ENCODE measurements at places on chromosomes 5 and 9.

- no peak for DNase-seq
Measured at GRCh38 chr9:76415731-76416130, 21.5 kb upstream of the RFK start.

- DNase-seq = no peak
Measured at GRCh38 chr9:120612218-120612617, 32.3 kb upstream of the CDK5RAP2 start.

GRCh38 chr9:84708400-84708799 is 38.9 kb downstream of the NTRK2 start:
- no peak for DNase-seq

- no peak for DNase-seq
Measured at GRCh38 chr5:133605323-133605722, 7.0 kb downstream of the FSTL4 start.

- DNase-seq = no peak
Measured at GRCh38 chr9:86867804-86868313, 79.4 kb downstream of the GAS1 start.

DNA sequence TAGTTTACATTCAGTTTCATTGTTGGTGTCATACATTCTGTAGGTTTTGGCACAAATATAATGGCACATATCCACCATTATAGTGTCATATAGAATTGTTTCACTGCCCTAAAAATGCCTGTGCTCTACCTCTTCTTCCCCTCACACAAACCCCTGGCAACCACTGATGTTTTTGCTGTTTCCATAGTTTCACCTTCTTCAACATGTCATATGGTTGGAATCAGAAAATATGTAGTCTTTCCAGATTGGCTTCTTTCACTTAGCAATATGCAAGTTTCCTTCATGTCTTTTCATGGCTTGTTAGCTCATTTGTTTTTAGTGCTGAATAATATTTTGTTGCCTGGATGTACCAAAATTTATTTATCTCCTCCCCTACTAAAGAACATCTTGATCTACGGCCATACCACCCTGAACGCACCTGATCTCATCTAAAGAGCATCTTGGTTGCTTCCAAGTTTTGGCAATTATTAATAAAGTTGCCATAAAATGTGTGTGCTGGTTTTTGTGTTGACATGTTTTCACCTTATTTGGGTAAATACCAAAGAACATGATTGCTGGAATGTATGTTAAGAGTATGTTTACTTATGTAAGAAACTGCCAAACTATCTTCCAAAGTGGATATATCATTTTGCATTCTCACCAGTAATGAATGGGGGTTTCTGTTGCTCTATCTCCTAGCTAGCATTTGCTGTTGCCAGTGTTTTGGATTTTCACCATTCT is 17.0 kb upstream of the CDK20 start:
- DNase-seq = no peak

DNA sequence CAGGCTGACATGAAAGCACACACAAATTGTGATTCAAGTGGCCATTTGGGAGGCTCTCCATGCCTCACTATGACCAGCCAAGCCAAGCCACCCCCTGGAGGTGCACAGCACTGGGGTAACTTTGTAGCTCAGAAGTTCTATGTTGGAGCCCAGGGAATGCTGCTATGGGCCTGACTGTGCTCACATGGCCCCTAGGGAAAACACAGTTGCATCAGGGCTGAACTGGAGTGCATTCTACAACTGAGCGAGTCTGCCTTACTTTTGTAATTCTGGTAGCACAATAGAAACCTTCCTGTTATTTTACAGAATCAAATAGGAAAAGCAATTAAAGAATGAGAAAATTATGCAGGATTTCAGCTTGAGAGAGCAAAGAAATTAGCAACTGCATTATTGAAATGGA is 455.5 kb upstream of the TRPC7 start:
- DNase-seq = no peak

- DNase-seq = no peak
Measured at GRCh38 chr5:65356274-65356673, 125.4 kb downstream of the ADAMTS6 start.

GRCh38 chr9:109449036-109449798 is 48.9 kb downstream of the PTPN3 start:
- DNase-seq = no peak

- DNase-seq = no peak
Measured at GRCh38 chr9:9412241-9412640, 1200.6 kb downstream of the PTPRD start.

DNA sequence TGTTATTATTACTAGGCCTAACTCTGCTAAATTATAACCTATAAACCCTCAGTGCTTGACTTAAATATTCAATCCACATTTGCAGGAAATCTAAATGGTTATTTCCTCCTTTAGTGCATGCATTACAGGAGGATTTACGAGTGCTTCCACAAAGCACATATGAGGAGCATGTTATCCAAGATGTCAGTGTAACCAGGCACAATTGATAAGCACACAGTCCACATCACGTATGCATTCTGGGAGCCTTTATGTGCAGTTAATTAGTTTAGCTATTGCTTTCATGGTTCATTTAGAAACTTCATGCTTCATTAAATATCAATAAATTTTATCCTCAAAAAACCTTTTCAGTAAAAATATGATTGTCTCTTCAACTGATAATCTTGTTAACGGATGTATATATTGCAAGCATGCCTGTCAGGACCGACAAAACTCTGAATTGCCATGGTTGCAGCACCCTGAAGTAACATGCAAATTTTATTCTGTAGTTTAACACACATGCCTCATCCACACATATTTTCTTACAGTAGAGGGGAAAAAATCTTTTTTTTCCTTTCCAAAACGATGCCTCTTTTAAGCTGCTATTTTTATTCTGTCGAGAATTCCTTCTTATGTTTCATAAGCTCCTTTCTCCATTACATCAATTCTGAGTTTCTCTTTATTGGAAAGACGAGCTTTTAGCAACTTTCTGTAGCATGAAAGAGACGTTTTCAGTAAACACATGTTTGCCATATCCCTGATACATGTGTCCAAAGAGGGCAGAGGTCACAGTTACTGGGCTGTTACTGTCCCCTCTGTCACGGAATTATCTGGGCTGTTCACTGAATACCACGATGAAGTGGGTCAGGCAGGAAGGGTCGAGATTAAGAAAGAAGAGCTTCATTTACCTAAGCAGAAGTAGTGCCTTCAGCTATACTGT is 142.0 kb downstream of the GLIS3 start:
- DNase-seq = no peak

- DNase-seq = no peak
Measured at GRCh38 chr5:144522698-144523097, 352.0 kb downstream of the KCTD16 start.

DNA sequence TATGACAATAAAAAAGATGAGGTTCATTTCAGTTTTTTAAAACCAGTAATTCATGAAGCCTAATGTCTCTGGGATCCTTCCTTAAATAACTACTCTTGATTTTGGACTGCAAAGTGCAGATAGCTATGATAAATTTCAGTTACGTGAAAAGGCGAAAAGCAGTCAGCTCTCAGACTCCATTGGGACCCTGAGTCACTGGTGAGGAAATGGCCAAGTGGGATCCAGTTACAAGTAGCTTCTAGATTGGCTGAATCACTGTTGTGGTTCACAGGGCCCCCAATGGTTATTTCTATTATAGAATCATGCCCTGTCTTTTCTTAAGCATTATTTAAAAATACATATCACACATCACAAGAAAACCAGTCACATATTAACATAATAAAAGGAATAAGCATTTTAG is 31.1 kb upstream of the PPP3R2 start:
- DNase-seq = no peak

DNA sequence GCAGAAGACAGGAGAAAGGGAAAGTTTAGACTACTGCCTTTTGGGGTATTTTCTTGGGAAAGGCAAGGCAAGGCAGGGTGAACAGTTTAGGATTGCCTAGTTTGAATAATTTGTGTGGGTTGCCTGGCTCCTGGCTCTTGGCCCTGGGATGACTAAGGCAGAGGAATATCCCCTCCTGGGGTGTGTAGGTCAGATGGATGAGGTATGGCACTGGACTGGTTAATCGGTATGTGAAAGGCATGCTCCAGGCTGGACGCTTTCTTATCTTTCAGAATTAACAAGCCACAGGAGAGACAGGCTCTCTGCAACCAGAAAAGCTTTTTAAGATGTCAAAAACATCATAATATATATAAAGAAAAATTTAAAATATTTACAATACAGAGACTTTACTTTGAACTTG is 58.6 kb downstream of the STARD4 start:
- DNase-seq = peak; percentile 26

DNA sequence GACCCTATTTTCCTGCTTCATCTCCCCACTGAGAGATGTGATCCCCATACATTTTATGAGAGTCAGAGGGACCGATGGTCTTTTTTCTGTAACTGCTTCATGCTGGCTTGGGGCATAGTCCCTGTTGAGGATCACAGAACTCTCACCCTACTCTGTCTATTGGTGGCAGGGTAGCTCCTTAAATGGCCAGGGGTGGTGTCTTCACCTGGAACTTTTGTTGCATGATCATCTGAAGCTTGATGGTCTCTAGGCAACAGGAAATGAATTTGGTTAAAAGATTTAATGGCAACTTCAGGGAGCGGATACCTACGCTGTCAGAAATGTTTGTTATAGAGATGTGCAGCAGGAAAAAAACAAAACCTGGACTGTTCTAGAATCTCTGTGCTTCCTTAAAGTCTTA is 87.0 kb upstream of the GLIS3 start:
- DNase-seq = no peak

GRCh38 chr5:115313052-115313451 is 16.6 kb upstream of the CCDC112 start:
- DNase-seq = no peak

DNA sequence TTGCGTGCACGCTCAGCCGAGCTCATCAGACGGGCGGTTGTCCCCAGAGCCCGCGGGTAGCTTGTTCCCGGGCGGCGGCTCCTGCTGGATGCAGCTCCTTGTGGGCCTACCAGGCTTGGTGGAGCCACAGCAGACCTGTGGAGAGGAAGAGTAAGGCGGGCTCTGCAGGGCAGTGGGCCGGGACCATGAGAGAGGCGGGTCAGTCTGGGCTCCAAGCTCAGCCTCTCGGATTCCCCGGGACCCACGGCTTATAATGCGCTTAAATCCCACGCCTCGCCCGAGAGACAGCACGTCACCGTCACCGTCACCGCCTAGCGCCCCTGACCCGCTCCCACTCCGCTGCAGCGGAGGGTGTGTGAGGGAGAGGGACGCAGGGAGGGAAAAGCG is 1.9 kb upstream of the ANKRD18A start:
- DNase-seq = no peak

DNA sequence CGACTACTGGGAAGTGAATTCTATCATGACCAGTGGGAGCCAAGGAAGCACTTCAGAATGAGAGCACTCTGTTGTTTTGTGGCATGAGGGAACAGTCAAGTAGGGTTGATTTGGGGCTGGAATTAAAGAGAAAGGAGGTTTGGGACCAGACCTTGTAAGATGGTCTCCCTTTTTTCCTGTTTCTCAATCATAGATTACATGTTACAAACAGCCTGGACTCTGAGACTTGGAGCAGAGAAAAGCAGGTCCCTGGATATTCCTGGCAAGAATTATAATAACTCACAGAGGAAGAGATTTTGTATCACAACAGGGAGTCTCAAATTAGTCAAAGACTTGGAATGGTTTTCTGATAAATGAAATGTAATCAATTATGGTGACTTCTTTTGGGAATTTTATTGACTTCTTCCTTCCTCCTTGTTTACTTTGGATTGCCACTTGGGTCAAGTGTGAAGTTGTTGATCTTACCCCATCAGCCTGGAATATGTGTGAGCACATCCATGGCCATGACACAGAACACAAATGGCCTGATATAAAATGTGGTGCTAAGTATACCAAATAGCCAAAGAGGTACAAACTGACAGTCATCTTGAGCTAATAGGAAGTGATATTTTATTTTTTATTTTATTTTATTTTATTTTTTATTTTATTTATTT is 131.0 kb upstream of the OSMR start:
- DNase-seq = no peak

GRCh38 chr5:180179442-180180420 is 29.3 kb downstream of the RASGEF1C start:
- DNase-seq = no peak

- DNase-seq = no peak
Measured at GRCh38 chr5:149338364-149338763, 6.9 kb upstream of the GRPEL2 start.

- DNase-seq = no peak
Measured at GRCh38 chr5:106658150-106658549, 1012.6 kb downstream of the EFNA5 start.

GRCh38 chr9:18748251-18748701 is 274.3 kb downstream of the ADAMTSL1 start:
- DNase-seq = no peak

DNA sequence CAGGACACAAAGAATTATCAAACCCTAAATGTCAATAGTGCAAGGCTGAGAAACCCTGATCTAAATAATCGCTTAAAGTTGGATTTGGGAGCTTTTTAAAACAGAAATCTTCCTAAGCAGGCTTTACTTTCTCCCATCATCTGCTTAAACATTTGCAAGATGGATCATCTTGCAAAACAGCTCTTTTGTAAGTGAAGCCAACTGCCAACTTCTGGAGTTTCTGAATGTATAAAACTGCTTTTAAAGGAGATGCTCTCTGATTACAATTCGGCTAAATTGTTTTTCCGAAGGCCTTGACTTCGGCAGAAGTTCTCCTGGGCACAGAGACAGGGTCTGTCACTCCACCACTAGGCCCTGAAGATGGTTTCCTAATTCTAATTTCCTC is 1.3 kb downstream of the PTPN3 start:
- no peak for DNase-seq

- no peak for DNase-seq
Measured at GRCh38 chr9:14112226-14112625, 201.7 kb downstream of the NFIB start.

DNA sequence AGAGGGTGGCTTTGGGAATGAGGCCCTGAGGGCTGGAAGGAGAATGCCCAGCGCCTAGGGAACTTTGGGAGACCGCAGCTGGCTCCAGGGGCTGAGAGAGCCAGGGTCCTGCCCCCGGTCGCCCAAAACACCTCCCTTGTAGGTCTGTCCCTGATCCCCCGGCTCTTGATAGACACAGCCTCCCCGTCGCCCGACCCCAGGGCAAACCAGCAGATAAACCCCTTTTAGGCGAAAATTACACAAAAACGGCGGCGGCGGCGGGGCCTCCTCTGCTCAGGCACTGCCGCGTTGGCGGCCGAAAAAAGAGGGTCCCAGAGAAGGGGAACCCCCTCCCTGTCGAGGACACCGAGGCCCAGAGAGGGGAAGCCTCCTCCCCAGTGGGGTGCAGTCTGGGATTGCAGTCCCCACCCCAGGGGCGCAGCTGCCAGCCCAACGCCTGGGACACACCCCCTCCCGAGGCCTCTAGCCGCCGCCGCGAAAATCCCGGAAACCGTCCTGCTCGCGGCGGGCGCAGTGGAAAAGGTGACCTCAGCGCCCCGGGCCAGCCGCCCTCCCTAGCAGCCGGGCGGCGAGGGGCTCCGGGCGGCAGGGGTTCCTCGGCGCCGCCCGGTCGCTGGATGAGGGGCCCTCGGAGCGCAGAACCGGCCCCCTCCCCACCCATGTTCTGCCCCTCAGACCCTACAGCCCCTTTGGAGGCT is 3.1 kb upstream of the BARX1 start:
- DNase-seq = no peak
